ENCODE measurements at places on chromosomes 12 and 14. TPM values are rescaled to one million over a fixed set of nuclear protein-coding genes. Genes with fewer than 3 reads are reported as not detected.

Gene LALBA
- total RNA-seq: not detected

Gene NOXRED1
- total RNA-seq: not detected

Gene KRT73
- not detected for total RNA-seq

Gene RNF212B
- total RNA-seq: not detected

Gene RPGRIP1
- total RNA-seq: not detected

Gene BEGAIN
- total RNA-seq: not detected

Gene DDX11
- total RNA-seq: 28.7 TPM

Gene MGAT4C
- total RNA-seq: 1.1 TPM

Gene LIN7A
- total RNA-seq: 1.2 TPM

Gene LRTM2
- not detected for total RNA-seq

Gene KLRB1
- total RNA-seq: not detected

Gene ZNF385A
- total RNA-seq: 5.3 TPM

Gene TSHR
- total RNA-seq: not detected

Gene PPM1H
- total RNA-seq: 3.7 TPM

Gene ALG10B
- total RNA-seq: 2.4 TPM

Gene FOXG1
- 4.8 TPM for total RNA-seq

Gene CHGA
- total RNA-seq: not detected

Gene DPY19L2
- 2.5 TPM for total RNA-seq

Gene TESPA1
- 11.7 TPM for total RNA-seq

Gene ALDH6A1
- total RNA-seq: 15.1 TPM

Gene GSC
- 4.4 TPM for total RNA-seq

Gene ETFBKMT
- total RNA-seq: 1.3 TPM

Gene KRT74
- not detected for total RNA-seq

Gene TRIAP1
- total RNA-seq: 83.2 TPM

Gene KRT71
- not detected for total RNA-seq

Gene C14orf180
- not detected for total RNA-seq

Gene EML5
- total RNA-seq: 0.58 TPM

Gene TGM1
- total RNA-seq: 0.74 TPM

Gene ATP5F1B
- total RNA-seq: 765 TPM

Gene KCTD10
- 15.7 TPM for total RNA-seq

Gene RALGAPA1
- total RNA-seq: 10.8 TPM

Gene RD3L
- not detected for total RNA-seq

Gene TOMM20L
- not detected for total RNA-seq

Gene ASCL1
- not detected for total RNA-seq

Gene FAM181A
- not detected for total RNA-seq

Gene PLCZ1
- total RNA-seq: not detected

Gene GXYLT1
- total RNA-seq: 20.2 TPM

Gene CD63
- total RNA-seq: 1,197 TPM

Gene ABCD2
- total RNA-seq: 0.55 TPM

Gene EXD2
- total RNA-seq: 5.0 TPM

Gene KITLG
- total RNA-seq: 13.0 TPM

Gene KRT72
- not detected for total RNA-seq

Gene ACSS3
- 9.4 TPM for total RNA-seq

Gene ERO1A
- total RNA-seq: 73.6 TPM

Gene KCNH3
- 1.6 TPM for total RNA-seq

Gene SCN8A
- 0.27 TPM for total RNA-seq

Gene OTOGL
- total RNA-seq: 0.02 TPM

Gene EMP1
- total RNA-seq: 44.5 TPM

Gene TROAP
- 39.8 TPM for total RNA-seq

Gene NR1H4
- total RNA-seq: 1.5 TPM

Gene CD163
- total RNA-seq: not detected

Gene CCDC38
- not detected for total RNA-seq

Gene CYP27B1
- 0.48 TPM for total RNA-seq

Gene CLBA1
- total RNA-seq: 2.4 TPM

Gene SYNE3
- 1.4 TPM for total RNA-seq

Gene TPH2
- total RNA-seq: not detected

Gene CS
- total RNA-seq: 122 TPM

All from H4 (cell line).